ENCODE measurements at places on chromosomes 11 and 22.
A peak's percentile ranks its signal among the peaks of the same experiment; 100 is the strongest.

- no peak for DNase-seq
These were observed 8.1 kb downstream of the ALDH3B2 start for GRCh38 chr11:67666303-67666645.

- DNase-seq = no peak
These were observed 20.5 kb upstream of the SCGB1A1 start for GRCh38 chr11:62398011-62398994.

DNA sequence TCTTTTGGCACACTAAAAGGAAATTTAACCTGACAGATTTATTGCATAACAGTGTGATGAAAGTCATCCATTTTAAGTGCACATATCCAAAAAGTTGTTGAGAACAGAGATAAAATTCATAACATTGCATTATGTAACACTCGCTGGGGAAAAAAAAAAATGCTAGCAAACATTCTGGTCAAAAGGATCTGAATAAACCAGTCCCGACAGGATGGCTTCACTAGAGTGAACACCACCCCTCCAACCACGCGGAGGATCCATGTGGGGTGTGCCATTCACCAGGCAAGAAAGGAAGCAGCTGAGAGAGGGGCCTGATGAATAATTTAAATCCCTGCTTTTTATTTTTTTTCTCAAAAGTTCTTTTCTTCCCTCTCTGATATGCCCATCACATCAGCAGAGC lies 258.7 kb downstream of the DCDC1 start:
- no peak for DNase-seq

- no peak for DNase-seq
These were observed 1505.2 kb downstream of the TBC1D22A start for GRCh38 chr22:48267681-48268080.

- DNase-seq = no peak
These were observed 521 bp upstream of the PTS start for GRCh38 chr11:112225753-112226061.

GRCh38 chr11:12496181-12497025 lies 119.0 kb downstream of the PARVA start:
- DNase-seq = no peak

DNA sequence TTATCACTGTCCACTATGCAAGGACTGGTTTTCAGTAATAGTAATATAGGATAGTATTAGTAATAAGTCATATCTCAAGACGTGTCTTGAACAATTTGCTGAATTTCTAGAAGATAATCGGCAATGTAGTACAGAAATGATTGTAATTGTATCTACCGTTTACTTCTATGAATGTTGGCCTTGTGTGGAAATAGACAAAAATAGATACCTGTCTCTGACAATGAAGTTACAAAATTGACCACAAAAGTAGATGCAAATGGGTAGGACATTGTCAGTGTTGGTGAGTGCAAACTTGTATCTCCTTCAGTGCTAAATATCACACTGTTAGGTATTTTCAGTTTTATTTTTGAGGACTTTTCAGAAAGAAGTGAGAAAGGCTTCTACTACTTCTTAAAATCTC lies 43.1 kb downstream of the SVIP start:
- no peak for DNase-seq

GRCh38 chr11:68008381-68009337 lies 1.5 kb upstream of the ALDH3B1 start:
- DNase-seq = no peak

DNA sequence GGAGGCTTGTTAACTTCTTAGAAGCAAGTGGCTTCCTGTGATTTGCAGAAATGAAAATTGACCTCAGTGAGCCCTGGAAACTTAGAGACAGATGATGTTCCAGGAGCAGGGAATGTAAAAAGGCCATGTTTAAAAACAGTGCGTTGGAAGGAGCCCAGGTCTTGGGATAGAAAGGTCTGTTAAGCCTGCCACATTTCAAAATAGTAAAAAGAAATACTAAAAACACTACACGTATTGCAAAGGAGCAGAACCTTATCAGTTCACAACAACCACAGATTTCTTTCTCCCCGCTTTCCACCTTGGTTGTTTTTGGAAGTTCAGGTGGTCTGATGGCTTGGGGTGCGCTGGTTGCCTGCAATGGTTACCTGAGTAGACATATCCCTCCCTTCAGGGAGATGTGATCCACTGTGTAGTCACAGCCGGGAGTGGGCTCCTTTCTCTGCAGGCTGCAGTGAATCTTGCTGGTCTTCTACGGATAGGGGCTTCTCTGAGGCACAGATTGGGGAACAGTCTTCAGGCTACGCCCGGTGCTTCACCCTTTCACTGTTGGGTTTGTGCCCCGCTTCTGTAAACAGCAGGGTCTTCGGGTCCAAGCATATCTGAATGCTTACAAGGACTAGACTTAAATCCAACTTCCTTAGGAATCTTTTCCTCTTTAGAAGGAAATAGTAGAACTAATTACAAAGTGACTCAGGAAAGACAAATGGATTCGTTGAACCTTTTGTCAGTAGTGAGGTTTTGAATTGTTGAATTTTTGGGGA lies 1.9 kb downstream of the TEAD1 start:
- no peak for DNase-seq

DNA sequence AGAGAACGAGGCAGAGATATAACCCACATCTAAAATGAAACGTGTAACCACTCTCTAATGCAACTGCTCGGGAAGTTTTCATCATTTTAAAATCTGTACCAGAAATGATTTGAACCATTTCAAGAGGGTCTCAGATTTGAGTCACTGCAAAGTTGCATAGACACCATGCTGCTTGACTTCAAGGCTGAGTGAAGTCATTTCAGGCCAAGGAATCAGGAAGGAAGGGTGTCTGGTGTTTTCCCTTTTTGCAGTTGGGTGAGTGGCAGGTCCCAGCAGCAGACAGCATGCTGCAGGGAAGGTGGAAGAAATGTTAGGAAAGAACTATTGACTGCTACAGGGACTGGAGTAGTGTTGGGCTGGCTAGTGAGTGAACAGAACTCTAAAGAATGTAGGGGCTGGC lies 16.5 kb downstream of the TANGO2 start:
- DNase-seq = no peak

- no peak for DNase-seq
These were observed 1.2 kb upstream of the SLN start for GRCh38 chr11:107713009-107713408.

DNA sequence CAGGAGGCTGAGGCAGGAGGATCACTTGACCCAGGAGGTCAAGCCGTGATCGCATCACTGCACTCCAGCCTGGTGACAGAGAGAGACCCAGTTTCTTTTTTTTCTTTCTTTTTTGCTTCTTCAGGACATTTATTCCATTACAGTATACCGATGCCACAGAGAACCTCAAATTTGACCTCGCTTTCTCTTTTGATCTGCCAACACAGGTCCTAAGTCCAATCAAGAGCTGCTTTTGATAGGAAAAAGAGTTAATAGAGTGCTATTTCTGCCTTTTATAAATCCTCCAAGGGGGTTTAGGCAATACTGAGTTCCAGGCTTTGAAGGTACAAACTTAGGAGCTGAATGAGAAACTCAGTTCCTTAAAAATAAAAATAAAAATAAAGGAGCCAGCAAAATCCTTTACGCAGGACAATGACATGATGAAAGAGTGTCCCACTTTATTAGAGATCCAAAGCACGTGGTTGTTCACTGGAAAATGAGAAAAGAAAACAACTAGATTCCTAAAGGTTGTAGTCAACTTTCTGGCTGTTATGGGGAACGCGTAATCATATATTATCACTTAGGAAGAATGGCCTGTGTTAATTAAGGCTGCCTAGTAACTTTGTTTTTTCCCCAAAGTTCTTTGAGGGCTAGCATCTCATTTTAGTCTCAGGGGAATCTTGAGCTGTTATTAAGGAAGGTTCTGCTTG lies 27.2 kb downstream of the FADD start:
- no peak for DNase-seq

DNA sequence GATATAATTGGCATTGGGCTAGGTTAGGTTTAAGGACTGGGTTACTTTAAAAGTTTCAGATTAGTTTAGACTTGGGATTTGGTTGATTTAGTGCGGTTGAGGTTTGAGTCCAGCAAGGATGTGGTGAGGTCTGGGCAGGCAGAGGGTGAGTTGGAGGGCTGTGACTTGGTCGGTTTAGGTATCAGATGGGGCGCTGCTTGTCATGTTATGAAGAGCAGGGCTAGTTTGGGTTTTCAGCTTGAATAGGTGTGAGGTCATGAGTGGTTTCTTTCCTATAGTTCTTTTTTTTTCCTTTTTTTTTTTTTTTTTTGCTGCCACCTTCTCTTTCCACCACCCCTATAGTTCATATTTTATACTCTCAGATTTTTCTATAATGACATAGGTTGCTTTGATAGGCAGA lies 4.8 kb downstream of the CLCF1 start:
- DNase-seq = no peak

GRCh38 chr11:86932259-86932585 lies 23.0 kb downstream of the FZD4 start:
- no peak for DNase-seq

GRCh38 chr11:43680521-43681400 lies at the start of gene HSD17B12:
Gene HSD17B12, plus strand, starts transcription at chr11:43680738. Its CDS starts 90 bp downstream, at chr11:43680828.
- peak; percentile 97 for DNase-seq

- DNase-seq = no peak
These were observed 530.2 kb downstream of the DLG2 start for GRCh38 chr11:85096939-85097338.

DNA sequence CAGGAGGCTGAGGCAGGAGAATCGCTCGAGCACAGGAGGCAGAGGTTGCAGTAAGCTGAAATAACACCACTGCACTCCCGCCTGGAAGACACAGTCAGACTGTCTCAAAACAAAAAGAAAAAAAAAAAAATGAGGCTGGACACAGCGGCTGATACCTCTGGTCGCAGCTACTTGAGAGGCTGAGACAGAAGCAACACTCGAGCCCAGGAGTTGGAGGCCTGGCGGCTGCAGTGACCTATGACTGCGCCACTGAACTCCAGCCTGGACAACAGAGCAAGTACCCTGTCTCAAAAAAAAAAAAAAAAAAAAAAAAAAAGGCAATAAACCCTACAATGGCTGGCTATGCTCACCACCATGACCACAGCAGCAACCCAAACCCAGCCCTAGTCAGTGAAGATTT lies 11.0 kb downstream of the NAP1L4 start:
- DNase-seq = no peak

DNA sequence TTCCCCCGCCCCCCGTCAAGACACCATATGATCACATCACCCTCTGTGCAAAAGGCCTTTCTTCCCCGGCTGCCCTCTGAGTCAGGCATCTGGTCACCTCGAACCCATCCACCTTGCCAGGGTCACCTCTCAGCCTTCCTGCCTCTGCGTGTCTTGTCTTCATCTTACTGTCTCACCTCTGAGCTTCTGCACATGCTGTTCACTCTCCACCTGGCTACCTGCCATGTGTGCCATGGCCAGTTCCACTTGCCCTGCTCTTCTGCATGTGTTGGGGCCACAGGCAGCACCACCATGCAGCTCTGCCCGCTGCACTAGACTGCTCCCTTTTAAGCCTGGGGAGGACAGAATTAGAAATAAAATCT lies 9.8 kb downstream of the ZNF74 start:
- DNase-seq = no peak

- DNase-seq = no peak
These were observed 30.8 kb downstream of the MARK2 start for GRCh38 chr11:63869683-63870082.
